ENCODE measurements at places on chromosomes 4 and X.

DNA sequence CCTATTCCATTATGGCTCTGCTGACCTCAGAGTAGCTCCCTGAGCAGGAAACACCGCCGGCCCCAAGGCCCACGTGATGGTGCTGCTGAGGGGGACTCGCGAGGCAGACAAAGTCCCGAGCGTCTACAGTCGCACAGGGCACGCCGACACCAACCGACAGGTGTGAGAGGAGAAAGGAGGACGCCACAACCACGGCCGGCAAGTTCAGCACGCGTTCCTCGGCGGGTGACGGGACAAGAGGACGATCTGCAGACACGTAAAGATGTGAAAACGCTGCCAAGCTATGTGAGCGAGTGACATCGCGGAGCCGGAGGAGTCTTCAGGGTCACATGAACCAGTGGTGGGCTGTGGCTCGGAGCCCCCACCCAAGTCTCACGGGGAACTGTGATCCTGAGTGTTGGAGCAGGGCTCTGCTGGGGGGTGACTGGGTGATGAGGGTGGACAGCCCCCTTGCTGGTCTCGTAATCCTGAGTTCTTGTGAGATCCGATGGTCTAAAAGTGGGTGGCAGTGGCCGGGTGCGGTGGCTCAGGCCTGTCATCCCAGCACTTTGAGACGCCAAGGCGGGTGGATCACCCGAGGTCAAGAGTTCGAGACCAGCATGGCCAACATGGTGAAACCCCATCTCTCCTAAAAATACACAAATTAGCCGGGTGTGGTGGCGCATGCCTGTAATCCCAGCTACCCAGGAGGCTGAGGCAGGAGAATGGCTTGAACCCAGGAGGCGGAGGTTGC, 34.0 kb downstream of the PPP2R3B start:
- no peak for DNase-seq

DNA sequence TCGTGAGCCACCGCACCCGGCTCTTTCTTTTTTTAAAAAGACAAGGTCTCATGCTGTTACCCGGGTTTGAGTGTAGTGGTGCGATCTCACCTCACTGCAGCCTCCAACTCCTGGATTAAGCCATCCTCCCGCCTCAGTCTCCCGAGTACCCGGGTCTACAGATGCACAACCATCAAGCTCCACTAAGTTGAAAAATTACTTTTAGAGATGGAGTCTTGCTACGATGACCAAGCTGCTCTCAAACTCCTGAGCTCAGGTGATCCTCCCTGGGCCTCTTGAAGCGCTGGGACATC, 2.0 kb downstream of the SLC25A6 start:
- DNase-seq = no peak

- DNase-seq = no peak
These were observed 114.5 kb downstream of the IRF2 start for GRCh38 chr4:184359888-184360287.

DNA sequence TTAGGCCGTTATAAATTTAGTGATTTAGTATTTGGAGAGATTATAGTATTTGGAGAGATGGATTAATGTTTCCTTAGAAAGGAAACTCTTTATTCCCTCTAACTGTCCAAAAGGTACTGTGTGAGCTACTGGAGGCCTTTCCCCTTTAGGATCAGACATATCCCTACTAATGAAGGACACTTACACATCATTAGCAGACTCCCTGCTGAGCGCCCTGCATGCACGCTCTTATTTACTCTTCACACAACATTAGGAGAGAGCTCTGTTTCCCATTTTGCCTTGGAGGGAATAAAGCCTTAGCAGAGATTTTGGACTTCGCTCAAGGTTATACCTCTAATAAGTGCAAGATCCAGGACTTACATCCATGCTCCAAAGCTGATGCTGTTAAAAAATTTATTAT, 17.8 kb upstream of the STOX2 start:
- no peak for DNase-seq

GRCh38 chr4:41644288-41644914, 104.1 kb downstream of the PHOX2B start:
- DNase-seq = peak; percentile 73

DNA sequence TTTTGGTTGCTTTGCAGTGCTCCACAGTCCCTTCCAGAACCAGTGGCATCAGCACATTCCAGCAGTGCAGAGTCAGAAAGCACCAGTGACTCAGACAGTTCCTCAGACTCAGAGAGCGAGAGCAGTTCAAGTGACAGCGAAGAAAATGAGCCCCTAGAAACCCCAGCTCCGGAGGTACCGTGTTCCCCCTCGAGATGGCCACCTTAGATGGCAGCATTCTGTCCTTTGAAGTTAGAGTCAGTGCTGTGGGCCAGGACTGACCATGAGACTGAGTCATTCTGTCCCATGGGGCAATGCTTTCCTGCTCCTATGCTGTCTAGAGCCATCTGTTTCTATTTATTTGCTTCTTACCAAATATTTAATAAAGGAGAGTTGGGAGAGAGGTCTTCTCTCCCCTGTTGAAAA, 112.3 kb downstream of the KLHL8 start:
- DNase-seq = peak; percentile 12
